Right lung (tissue), 10 donors: ENCODE measurements at places on chromosomes 12 and 14. TPM values are rescaled to one million over a fixed set of nuclear protein-coding genes. Genes with fewer than 3 reads are reported as not detected.
A peak's percentile ranks its signal among the peaks of the same experiment; 100 is the strongest.

DNA sequence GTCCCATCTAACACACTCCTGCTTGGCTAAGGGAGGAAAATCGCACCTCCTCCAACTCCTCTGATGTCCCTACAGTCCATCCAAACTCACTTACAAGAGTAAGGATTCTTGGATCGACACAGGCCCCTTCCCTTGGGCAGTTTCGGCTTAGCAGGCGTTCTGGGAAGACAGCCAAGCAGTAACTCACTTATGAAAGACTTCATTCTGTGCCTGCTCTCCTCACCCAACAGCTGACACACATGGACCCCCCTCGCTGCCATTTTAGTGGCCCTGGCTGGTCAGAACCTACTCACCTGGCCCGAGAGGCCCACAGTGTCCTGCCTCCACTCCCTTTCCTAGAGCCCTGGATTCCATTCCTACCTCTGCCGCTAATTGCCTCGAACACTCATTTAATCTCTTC lies 52.3 kb upstream of the BCL2L14 start:
- DNase-seq = peak; percentile 42

DNA sequence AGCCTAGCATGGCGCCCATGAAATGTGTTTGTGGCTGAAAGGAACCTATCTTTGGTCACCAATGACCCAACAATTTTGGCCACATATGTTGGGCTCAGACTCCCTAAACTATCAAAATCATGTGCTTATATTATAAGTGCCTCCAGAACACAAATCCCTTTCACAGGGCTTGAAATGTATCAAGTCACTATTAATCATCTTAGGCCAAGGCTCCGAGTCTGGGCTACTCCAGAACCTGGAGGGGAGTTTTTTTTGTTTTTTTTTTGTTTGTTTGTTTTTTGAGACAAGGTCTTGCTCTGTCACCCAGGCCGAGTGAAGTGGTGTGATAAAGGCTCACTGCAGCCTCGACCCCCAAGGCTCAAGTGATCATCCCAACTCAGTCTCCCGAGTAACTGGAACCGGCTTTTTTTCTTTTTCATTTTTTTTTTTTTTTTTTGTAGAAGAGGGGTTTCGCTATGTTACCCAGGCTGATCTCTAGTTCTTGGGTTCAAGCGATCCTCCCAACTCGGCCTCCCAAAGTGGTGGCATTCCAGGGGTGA lies 989 bp upstream of the DRAM1 start:
- peak; percentile 9 for DNase-seq

DNA sequence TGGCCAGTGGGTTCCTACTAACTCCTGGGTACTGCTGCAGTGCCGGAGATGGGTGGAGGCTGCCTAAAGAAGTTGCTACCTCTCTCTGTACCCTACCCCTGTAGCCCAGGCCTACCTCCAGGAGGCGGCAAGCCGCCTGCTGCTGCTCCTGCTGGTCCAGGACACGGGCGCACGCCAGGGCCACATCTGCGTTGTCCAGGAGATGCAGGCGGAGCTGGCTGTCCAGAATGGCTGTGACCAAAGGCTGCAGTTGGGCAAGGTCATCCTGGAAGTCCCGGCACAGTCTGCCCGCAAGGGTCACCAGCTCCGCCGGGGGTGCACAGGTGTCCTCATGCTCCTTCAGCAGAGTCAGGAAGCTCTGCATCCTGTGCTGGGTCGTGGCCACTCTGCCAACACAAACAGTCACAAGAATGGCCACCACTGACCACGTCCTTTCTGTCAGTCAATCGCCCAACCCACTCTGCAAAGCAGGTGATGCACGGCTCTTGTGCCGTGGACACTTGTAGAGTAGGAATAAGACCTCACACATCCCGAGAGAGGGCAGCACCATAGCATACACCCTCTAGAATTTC lies 1.6 kb downstream of the ANHX start:
- DNase-seq = no peak

DNA sequence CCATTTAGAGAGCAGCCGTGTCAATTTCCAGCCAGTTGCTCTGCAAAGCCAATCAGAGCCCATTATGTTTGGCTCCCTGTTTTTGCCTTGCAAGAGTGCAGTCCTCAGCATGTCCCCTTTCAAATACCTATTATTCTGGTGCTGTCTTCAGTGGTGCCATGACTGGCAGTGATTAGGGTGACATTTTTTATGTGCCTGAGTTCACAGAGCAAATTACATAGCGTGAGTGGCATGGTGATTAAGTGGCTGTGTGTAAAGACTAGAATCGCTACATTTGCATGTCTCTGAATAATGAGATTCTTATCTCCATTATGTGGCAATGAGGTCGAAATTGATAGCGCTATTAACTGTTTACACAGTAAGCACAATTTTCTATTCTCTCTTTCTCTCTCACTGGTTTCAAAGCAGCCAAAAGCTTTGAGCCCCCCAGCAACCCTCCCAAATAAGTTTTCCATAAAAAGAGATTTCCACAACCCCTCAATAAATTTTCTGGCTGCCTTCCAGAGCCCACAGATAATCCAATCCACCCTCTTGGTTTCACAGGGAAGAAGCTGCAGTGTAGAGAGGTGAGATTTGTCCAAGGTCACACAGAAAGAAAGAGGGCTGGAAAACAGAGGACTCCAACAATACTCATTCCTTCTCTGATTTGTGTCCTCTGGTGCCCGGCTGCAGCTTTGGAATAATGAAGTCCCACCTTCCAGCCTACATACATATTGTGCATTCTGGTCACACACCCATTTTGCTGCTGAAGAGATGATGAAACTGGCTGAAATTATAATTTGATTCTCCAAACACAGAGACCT lies 58.8 kb upstream of the NUDT4 start:
- no peak for DNase-seq

DNA sequence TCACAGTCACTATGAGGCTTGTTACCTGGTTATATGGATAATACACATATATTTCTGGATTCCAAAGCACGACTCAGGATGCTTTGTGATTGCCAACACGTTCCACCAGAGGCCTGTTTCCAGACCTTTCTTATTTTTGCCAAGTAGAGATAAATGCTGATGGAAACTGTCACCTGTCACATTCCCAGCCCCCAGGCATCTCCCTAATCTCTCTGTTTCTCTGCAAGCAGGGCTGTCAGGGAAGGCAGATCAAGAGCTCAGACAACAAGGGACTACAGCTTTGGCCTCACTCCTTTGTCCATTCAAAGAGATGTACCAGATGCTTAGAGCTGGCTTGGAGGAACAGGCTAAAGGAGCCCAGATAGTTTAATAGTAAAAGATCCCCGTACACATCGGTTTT lies 21.8 kb upstream of the DDHD1 start:
- no peak for DNase-seq

- no peak for DNase-seq
Measured at GRCh38 chr12:45458854-45459807, 243.2 kb downstream of the ANO6 start.

DNA sequence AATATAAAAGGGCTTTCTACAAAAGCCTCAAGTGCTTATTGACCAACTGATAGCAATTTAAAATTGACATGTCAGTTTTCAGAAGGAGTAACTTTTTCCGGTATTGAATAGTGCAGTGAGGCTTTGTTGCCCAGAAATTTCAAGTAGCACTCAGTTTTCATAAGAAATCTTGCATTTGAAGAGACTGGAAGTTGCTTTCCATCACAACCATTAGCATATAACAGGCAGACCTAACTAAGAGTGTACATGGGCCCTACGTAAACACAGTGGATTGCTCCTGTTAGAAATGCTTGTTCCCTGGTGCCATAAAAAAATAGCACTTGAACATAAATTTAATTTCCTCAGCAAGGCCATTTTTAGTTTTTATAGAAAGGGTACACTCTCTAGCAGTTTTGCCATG lies 117.9 kb downstream of the TMTC2 start:
- DNase-seq = no peak

GRCh38 chr14:24556756-24557155 lies 19.3 kb downstream of the CTSG start:
- no peak for DNase-seq

GRCh38 chr14:95182379-95182778 lies 25.1 kb upstream of the DICER1 start:
- DNase-seq = no peak

DNA sequence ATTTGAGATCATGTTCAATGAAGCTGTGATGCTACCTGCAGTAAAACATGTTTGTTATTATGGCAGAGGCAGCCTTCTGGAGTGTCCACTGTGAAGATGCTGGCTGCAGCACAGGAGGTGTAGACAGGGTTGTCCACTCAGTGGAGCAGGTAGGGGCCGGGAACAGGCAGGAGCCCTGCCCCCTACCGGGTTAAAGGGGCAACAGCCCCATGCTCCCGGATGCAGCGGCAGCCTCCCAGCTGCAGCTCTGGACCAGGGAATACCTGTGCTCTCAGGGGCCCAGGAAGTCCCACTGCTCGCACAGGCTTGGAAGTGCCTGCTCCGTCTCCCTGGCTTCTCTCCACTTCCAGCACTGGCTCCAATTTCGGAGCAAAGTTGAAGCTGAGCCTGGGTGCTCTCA lies 401.6 kb downstream of the FOXG1 start:
- no peak for DNase-seq

DNA sequence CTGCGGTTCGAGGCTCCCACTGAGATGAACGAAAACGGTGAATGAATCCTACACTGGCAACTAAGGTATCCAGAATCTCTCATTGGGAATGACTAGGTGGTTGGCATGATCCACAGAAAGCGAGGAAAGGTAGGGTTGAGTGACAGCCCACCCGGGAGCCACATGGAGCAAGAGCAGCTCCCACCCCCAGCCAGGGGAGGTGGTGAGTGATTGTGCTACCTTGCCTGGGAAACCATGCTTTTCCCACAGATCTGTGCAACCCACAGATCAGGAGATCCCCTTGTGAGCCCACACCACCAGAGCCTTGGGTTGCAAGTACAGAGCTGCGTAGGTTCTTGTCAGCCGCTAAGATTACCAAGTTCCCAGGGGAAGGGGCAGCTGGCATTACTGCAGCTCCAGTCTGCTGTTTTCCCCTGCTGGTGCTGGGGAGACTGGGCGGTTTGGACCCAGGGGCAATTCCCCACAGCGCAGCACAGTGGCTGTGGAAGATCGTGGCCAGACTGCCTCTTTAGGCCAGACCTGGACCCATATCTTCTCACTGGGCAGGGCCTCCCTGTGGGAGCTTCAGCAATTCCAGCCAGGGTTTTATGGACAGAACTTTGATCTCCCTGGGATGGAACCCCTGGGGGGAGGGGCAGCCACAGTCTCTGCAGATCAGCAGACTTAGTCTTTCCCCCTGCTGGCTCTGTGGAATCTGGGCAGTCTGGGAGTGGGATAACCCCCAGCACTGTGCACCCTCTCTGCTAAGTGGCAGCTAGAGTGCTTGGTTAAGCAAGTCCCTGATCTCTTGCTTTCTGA lies 44.6 kb upstream of the PPP4R3A start:
- DNase-seq = no peak

- peak; percentile 58 for DNase-seq
Measured at GRCh38 chr12:14416658-14417057, 51.2 kb downstream of the ATF7IP start.

- DNase-seq = peak; percentile 48
Measured at GRCh38 chr12:80936642-80937390, 918 bp downstream of the LIN7A start.

- peak; percentile 20 for DNase-seq
Measured at GRCh38 chr12:130992448-130992847, 38.7 kb downstream of the ADGRD1 start.

DNA sequence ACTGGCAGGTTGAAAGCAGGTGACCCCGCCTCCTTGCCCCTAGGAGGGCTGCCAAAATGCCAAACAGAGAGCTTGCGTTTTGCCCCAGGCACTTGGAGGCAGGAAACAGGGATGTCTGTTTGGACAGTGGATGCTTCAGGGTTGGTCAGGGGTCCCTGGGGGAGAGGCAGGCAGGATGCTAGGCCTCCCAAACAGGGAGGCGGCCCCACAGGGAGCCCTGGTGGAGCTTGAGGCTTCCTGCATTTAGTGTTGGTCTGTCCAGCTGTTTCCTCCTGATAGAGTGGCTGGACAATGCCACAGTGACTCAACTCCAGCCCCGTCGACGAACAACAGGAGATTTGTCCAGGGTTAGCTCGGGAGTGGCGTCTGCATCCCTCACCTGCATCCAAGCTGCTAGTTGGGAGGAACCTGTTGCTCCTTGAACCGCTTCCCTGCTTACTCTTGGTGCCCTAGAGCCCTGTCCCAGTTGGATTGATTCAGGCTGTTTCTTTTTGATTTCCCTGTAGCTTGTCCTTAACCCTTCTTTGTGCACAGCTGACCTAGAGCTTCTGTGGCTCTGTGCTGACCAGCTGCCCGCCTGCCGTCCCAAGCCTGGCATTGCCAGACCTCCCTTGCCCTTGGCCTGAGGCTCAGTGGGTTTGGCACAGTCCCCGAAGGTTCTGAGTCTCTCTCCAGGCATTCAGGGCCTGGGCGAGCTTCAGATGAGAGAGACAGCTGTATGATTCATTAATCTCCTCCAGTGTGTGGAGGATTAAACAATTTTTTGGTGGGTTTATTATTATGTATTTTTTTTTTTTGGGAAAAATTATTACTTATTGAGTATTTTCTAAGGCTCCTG lies 45.9 kb downstream of the TSPAN9 start:
- no peak for DNase-seq

DNA sequence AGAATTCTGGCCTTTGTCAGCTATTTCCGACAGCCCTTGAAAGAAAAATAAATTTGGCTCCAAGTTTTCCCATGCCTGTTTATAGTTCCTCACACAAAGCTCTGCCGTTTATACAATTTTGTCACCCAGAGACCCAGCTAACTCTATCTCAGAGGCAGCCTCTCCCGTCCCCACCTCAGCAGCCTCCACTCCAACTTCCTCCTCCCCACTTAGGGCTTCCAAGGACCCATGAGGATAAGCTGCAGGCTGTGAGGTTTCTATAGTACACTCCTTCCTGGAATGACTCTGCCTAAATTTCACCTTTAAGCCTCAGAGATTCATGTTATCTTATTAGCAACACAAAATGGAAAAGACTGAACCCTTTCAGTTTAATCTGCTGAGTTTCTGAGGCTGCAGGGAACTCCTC lies 71.8 kb downstream of the TTC9 start:
- DNase-seq = no peak

- no peak for DNase-seq
Measured at GRCh38 chr12:57638096-57638495, 5.1 kb upstream of the B4GALNT1 start.

The KLRG1 gene
- 1.2 TPM for polyA plus RNA-seq

The BCDIN3D gene
- polyA plus RNA-seq = 6.0 TPM

The TPPP2 gene
- polyA plus RNA-seq = 0.39 TPM

The LGR5 gene
- 4.6 TPM for polyA plus RNA-seq

The SPIC gene
- not detected for polyA plus RNA-seq

The MFAP5 gene
- 1.4 TPM for polyA plus RNA-seq

The TGM1 gene
- 4.7 TPM for polyA plus RNA-seq

The ALDH2 gene
- 103 TPM for polyA plus RNA-seq

The AVPR1A gene
- polyA plus RNA-seq = 0.99 TPM
